ENCODE measurements at places on chromosomes 11 and 22. TPM values are rescaled to one million over a fixed set of nuclear protein-coding genes. Genes with fewer than 3 reads are reported as not detected.

ALKBH3 gene
- total RNA-seq: 30.4 TPM

CELSR1 gene
- total RNA-seq: 0.27 TPM

CNTF gene
- total RNA-seq: 4.6 TPM

MYO7A gene
- 11.6 TPM for total RNA-seq

CATSPER1 gene
- not detected for total RNA-seq

MUC6 gene
- total RNA-seq: not detected

YPEL4 gene
- 16.9 TPM for total RNA-seq

HTR3A gene
- 14.5 TPM for total RNA-seq

BDNF gene
- 0.42 TPM for total RNA-seq

PLA2G3 gene
- total RNA-seq: 1.3 TPM

TCF20 gene
- total RNA-seq: 112 TPM

DKK3 gene
- total RNA-seq: 131 TPM

TECTA gene
- total RNA-seq: 2.9 TPM

GUCY1A2 gene
- total RNA-seq: 20.3 TPM
